ENCODE measurements at places on chromosomes 4 and X.

DNA sequence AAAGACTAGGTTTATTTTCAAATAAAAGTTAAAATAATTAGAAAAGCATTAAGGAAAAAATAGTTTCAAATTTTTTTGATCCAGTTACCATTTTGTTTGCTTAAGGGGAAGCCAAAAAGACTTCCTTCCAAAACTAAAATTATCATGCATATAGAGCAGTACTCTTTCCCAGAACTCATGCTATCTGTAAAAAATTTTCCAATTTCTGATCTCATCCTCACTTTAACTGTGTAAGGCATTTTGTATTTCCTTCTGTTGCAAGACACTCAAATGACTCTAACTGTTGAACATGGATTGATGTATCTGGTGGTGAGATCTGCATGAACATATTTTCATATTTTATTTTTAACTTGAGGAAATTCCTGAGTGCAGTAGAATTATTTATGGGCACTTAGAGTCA, 150.1 kb downstream of the ADAM29 start:
- DNase-seq: no peak

- no peak for DNase-seq
Observed at GRCh38 chr4:751676-752075, 46.0 kb downstream of the PCGF3 start.

- DNase-seq: no peak
Observed at GRCh38 chr4:82450966-82451755, 20.8 kb downstream of the ENOPH1 start.

DNA sequence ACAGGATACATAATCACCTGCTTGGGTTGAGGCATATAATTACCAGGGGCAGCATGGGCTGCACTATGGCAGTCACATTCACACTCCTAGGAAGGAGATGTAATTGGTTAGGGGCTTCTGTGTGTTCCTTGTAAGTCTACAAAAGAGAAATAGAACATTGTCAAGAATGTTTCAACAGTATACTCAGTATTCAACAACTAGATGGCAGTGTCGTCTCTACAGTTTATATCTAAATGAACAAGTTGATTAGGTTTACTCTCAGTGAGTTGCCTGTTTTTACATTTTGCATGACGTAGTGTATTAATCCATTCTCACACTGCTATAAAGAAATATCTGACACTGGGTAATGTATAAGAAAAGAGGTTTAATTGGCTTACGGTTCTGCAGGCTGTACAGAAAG, 50.5 kb upstream of the RAB33B start:
- no peak for DNase-seq

- no peak for DNase-seq
Observed at GRCh38 chrX:46575586-46575985, 2.0 kb downstream of the CHST7 start.

DNA sequence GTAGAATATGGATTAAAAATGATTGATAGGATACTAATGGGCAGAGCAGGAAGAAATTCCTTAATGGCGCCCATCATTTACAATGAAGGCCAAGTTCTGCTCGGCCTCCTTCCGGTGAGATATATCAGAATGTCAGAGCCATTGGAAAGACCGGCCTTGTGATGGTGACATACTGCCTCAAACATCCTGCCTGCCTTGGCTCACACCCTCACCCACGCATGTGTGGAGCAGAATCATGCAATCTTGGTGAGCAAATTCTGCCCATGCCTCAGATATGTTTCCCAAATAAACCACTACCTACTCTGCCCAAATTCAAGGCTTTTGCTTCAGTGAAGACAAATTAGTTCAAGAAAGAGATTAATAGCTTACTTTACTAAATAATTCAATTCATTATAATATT, 163.3 kb downstream of the MID1 start:
- no peak for DNase-seq

DNA sequence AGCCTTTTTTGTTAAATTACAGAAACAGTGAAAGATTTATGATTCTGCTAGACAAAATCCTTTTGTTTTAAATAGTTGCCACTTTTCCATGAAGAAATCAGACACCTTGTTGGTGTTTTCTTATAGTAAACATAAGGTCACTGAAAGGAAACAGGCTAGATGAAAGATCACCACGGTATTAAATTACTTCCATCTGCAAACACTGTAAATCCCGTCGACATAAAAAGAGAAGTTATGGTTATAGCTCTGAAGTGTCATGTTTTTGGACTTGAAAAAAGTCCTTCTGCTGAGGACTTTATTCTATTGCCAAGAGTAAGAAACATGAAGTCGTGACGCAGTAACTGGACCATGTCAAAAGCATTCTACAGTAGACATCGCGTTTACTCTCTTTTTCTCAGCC, 567.6 kb upstream of the SLIT2 start:
- no peak for DNase-seq

- DNase-seq: no peak
Observed at GRCh38 chrX:43688586-43688985, 32.5 kb downstream of the MAOA start.

Measured in ELF-1 (cell line).